ENCODE measurements at places on chromosomes 5 and 9. TPM values are rescaled to one million over a fixed set of nuclear protein-coding genes. Genes with fewer than 3 reads are reported as not detected.
A peak's percentile ranks its signal among the peaks of the same experiment; 100 is the strongest.

Gene PTPN3
- total RNA-seq: 15.5 TPM

DNA sequence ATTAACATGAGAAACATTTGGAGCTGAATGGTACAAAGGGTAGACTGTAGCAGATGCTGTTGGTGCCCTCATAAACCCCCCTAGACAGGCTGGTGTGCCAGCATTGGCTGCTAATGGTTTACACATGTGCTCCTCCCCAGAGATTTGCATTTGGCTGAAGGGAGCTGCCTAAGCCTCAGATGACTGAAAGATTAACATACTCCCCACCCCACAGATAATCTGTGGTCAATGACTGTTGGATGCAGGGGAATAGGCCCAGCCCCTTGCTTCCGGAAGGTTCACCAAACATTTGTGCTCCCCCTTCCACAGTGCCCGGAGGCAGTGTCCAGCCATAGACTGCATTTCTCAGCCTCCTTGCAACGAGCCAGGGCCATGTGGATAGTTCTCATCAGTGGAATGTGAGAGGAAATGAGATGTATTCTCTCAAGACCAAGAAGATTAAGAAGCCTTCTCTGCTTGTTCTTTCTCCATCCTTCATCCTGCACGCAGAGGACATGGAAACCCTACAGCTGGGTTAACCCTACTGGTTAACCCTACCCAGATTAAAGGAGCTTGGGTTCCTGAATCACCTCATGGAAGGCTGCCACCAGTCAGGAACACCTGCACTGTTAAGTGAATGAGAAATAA lies 79.6 kb downstream of the PHAX start:
- no peaks in the 10 kb centered on the region for H3K27me3 ChIP-seq
- DNase-seq: no peak
- no peaks in the 10 kb centered on the region for H3K36me3 ChIP-seq
- no peaks in the 10 kb centered on the region for H3K4me1 ChIP-seq
- no peak overlapping the region for H3K4me3 ChIP-seq

GRCh38 chr5:152855441-152855840 lies 450.4 kb upstream of the NMUR2 start:
- no peak overlapping the region for H3K4me3 ChIP-seq
- no peaks in the 10 kb centered on the region for H3K4me1 ChIP-seq

- no peak overlapping the region for H3K27ac ChIP-seq
- H3K4me3 ChIP-seq: no peak overlapping the region
- H3K36me3 ChIP-seq: no peaks in the 10 kb centered on the region
Measured at GRCh38 chr5:178984145-178985072, 10.7 kb downstream of the GRM6 start.

DNA sequence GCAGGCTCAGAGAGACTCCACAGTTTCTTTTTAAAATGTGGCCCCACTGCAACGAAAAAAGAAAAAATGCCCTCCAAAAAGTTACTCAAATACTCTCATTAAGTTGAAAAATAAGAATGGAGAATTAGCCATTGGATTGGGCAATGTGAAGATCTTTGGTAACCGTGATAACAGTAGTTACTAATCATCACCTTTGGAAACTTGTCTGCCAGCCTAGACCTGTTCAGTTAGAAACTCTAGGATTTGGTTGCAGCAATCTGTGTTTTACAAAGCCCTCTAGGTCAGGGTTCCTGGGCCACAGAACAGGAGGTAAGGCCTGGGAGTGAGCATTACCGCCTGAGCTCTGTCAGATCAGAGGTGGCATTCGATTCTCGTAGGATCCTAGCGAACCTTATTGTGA lies 34.2 kb downstream of the VPS13A start:
- no peaks in the 10 kb centered on the region for H3K36me3 ChIP-seq
- H3K4me3 ChIP-seq: no peak overlapping the region
- no peaks in the 10 kb centered on the region for H3K4me1 ChIP-seq
- no peaks in the 10 kb centered on the region for H3K27me3 ChIP-seq
- DNase-seq: no peak
- H3K27ac ChIP-seq: no peak overlapping the region

- no peaks in the 10 kb centered on the region for H3K27me3 ChIP-seq
- H3K27ac ChIP-seq: no peak overlapping the region
- H3K4me1 ChIP-seq: peaks cover 2% of the 10 kb centered on the region
- no peak for DNase-seq
- H3K4me3 ChIP-seq: no peak overlapping the region
- no peaks in the 10 kb centered on the region for H3K36me3 ChIP-seq
Measured at GRCh38 chr5:137705106-137705505, 30.8 kb downstream of the KLHL3 start.

GRCh38 chr9:135086597-135087488 lies 625 bp upstream of the OLFM1 start:
- H3K27ac ChIP-seq: peak overlapping the region; percentile 29
- no peak for DNase-seq
- peaks cover 3% of the 10 kb centered on the region for H3K27me3 ChIP-seq
- peak overlapping the region; percentile 64 for H3K4me3 ChIP-seq

Gene PCDHB13
- 3.7 TPM for total RNA-seq

Gene LCN9
- total RNA-seq: not detected

GRCh38 chr9:121634329-121635261 lies 16.8 kb upstream of the DAB2IP start:
- peaks cover 49% of the 10 kb centered on the region for H3K4me1 ChIP-seq
- no peaks in the 10 kb centered on the region for H3K27me3 ChIP-seq
- no peaks in the 10 kb centered on the region for H3K36me3 ChIP-seq
- no peak for DNase-seq
- H3K4me3 ChIP-seq: no peak overlapping the region
- no peak overlapping the region for H3K27ac ChIP-seq

DNA sequence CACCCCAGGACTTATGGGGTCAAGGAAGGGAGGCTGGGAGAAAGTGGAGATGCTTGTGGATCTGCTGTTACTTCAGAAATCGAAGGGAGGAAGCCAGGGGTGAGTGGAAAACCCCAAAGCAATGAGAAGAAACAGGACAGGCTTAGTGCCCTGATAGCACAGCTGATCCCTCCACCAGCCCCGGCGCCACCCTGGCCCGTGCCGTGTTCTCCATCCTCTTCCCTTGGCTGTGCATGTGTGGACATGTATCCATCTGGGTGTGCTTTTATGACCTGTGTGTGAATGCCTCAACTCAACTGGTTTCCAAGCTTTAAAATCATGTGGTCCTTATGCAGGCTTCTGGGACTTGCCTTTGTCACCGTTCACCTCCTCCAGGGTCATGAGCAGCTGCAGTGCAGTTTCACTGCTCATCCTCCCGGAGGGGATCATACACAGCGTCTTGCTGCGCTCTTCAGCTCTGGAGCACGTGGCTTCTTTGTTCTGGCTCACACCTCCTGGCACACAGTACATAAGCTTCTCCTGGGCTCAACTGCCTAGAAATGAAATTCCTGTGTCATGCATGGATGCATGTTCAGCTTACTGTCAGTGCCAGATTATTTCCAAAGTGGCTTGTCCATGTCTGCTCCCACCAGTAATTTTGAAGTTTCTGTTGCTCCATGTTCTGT lies 58.2 kb downstream of the IPPK start:
- peaks cover 74% of the 10 kb centered on the region for H3K4me1 ChIP-seq
- no peak for DNase-seq
- H3K27ac ChIP-seq: peak overlapping the region; percentile 70
- no peaks in the 10 kb centered on the region for H3K27me3 ChIP-seq
- no peak overlapping the region for H3K4me3 ChIP-seq
- peaks cover 11% of the 10 kb centered on the region for H3K36me3 ChIP-seq

Gene PGGT1B
- total RNA-seq: 5.6 TPM

- no peak overlapping the region for H3K27ac ChIP-seq
- H3K27me3 ChIP-seq: peaks cover 13% of the 10 kb centered on the region
- no peak for DNase-seq
- no peaks in the 10 kb centered on the region for H3K36me3 ChIP-seq
Measured at GRCh38 chr9:23820451-23821374, 5.3 kb downstream of the ELAVL2 start.

- DNase-seq: no peak
- no peaks in the 10 kb centered on the region for H3K36me3 ChIP-seq
- H3K27ac ChIP-seq: no peak overlapping the region
- H3K4me1 ChIP-seq: no peaks in the 10 kb centered on the region
- no peak overlapping the region for H3K4me3 ChIP-seq
Measured at GRCh38 chr9:122777935-122778627, 10.7 kb upstream of the OR5C1 start.

DNA sequence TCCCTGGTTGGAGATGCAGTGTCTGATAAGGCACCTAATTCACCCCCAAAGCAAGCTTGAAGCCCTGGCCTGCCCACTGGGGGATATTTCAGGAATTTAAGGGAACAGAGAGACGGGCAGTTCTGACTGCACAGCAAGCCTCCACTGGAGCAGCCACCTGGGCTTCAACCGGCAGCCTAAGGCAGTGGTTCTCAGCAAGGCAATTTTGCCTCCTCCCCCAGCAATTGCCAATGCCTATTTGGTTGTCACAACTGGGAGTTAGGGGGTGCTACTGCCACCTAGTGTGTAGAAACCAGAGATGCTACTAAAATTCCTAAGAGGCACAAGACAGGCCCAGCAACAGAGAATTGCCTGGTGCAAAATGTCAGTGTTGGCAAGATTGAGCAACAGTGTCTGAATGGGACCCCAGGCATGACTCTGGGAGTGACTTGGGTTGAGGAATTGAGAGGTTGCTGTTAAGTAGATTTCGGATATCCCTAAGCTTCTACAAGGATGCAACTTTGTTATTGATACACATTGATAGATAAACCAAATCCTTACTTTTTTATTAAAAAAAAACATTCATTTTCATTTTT lies 58.7 kb upstream of the CTSL start:
- no peak overlapping the region for H3K4me3 ChIP-seq
- no peaks in the 10 kb centered on the region for H3K36me3 ChIP-seq
- no peaks in the 10 kb centered on the region for H3K4me1 ChIP-seq
- no peak overlapping the region for H3K27ac ChIP-seq

- DNase-seq: no peak
- no peak overlapping the region for H3K4me3 ChIP-seq
- no peaks in the 10 kb centered on the region for H3K4me1 ChIP-seq
- H3K27me3 ChIP-seq: no peaks in the 10 kb centered on the region
Measured at GRCh38 chr5:97163360-97163764, 19.7 kb downstream of the RIOK2 start.

Gene PCDHGA8
- total RNA-seq: 6.4 TPM

DNA sequence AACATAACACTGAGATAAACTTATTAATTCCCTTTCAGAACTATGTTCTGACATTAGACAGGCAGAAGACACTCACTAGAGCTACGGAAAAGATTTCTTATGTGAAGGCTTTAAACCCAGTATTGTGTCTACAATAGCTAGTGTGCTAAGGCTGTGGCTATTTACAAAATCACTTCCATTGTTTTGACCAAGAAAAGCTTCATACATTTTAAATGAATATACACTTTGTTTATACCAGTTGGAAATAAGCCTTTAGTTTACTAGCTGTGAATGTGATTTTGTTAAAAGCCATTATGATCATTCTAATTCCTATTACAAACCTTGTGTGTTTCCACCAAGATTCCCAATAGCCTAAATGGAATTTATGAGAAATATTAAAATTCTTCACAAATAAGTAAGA lies 83.0 kb downstream of the AGTPBP1 start:
- no peaks in the 10 kb centered on the region for H3K4me1 ChIP-seq
- DNase-seq: no peak
- H3K36me3 ChIP-seq: no peaks in the 10 kb centered on the region
- H3K27me3 ChIP-seq: no peaks in the 10 kb centered on the region

- peaks cover 48% of the 10 kb centered on the region for H3K4me1 ChIP-seq
- H3K27me3 ChIP-seq: no peaks in the 10 kb centered on the region
- no peak overlapping the region for H3K4me3 ChIP-seq
Measured at GRCh38 chr9:75894566-75894965, 4.1 kb downstream of the PCSK5 start.

- no peak overlapping the region for H3K4me3 ChIP-seq
- H3K4me1 ChIP-seq: no peaks in the 10 kb centered on the region
- no peaks in the 10 kb centered on the region for H3K27me3 ChIP-seq
- no peaks in the 10 kb centered on the region for H3K36me3 ChIP-seq
- H3K27ac ChIP-seq: no peak overlapping the region
- DNase-seq: no peak
Measured at GRCh38 chr9:124602204-124602603, 95.0 kb upstream of the NR5A1 start.

DNA sequence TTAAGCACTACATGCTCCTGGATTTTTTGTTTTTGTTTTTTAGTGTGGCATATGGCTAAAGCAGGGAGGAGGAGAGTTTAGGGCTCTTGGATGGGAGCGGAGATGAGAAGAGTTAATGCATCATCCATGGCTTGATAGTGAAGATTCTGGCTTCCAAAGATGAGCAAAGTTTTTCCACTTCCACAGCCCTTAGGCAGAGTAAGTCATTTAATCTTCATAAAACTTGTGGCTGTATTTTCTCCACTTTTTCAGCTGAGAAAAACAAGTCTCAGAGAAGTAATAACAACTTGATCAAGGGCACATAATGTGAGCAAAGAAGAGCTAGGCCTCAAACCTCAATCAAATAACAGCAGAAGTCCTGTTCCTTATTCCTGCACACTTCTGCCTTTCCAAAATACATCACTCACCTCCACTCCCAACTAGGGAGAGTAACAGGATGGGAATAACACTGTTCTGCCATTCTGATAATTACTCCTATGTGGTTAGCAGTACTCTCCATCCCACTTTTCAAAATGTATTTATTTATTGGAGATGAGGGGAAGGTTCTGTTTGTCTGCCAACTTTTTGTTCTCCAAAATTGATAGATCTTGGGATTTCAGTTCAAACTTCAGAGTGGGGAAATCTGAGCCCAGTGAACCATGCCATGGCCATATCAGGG lies 53.7 kb upstream of the DPYSL3 start:
- no peak overlapping the region for H3K27ac ChIP-seq
- H3K4me1 ChIP-seq: no peaks in the 10 kb centered on the region
- H3K36me3 ChIP-seq: no peaks in the 10 kb centered on the region
- DNase-seq: no peak
- H3K27me3 ChIP-seq: no peaks in the 10 kb centered on the region

Gene GRIA1
- total RNA-seq: not detected
